Activated gamma-delta T cell treated with anti-CD3 and anti-CD28 coated beads, Interleukin-2, amount 50 U/mL, for 16 hours (primary cell): ENCODE measurements at places on chromosomes 13 and 19.

DNA sequence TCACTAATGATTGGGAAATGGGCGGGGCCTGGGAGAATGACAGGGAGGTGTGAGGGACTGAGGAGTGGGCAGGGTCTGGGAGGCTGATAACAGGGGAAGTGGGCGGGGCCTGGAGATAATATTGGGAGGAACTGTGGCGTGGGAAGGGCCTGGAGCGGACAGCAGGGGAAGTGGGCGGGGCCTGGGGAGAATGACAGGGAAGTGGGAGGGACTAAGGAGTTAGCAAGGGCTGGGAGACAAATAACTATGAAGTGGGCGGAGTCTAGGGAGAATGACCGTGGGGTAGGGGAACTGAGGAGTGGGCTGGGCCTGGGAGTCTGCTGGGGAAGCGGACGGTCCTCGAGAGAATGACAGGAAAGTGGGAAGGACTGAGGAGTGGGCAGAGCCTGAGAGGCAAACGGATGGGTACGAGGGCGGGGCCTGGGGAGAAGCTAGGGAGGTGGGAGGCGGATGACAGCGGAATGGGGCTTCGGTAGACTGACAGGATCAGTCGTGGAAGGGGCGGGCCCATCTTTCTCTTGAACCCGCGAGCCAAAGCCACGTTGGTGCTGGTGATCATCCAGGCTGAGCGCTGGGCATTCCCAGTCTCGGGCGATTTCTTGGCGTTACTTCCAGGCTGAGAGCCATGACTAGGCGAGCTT lies 14.0 kb upstream of the TUBB4A start:
- no peak for DNase-seq

DNA sequence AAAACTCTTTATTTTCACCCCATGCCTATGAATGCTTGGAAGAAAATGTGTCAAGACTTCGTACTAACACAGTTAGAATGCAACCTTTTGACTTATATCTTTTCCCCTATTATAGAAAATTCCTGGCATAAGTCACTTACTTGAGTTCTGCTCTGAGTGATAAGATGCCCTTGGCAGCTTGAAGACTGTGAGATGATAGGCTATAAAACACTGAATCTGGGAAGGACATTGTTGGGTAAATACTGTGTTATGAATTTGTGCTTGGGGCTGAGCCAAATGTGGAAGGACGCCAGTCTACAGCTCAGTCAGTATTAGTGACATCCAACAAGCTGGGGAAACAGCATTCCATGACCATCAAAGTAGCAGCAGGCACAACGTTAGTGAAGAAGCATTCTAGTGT lies 368.0 kb upstream of the SGCG start:
- DNase-seq = no peak

DNA sequence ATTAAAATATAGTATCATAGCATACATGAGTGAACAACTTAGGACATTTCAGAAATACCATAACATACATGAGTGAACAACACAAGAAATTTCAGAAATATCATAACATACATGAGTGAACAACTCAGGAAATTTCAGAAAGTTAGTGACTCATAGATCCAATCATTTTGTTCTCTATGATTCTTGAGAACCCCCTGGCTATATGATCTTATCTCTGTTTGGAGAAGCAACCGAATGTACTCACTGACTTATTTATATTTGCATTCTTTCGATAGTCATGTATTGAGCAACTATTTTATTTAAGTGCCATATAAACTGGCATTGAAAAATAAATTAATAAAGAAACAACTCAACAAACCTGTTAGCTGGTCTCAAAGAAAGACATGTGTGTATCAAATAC lies 251.1 kb downstream of the EFNB2 start:
- no peak for DNase-seq

DNA sequence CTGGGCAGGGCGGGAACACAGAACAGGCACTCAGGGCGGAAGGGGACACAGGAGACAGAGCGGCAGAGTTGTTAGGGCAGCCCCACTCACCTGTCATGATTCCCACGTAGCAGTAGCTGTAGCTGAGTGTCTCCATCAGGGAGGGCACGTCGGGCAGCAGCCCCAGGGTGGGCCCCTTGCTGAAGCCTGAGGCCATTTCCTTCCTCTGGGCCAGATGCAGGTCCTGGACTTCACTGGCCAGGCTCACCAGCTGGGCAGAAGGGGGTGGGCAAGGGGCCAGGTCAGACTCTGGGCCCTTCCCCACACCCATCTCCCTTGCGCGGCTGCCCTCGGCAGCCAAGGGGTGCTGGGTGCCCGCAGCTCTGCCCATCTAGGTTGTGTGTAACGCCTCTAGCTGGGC lies 5.9 kb downstream of the MBOAT7 start:
- DNase-seq = no peak

DNA sequence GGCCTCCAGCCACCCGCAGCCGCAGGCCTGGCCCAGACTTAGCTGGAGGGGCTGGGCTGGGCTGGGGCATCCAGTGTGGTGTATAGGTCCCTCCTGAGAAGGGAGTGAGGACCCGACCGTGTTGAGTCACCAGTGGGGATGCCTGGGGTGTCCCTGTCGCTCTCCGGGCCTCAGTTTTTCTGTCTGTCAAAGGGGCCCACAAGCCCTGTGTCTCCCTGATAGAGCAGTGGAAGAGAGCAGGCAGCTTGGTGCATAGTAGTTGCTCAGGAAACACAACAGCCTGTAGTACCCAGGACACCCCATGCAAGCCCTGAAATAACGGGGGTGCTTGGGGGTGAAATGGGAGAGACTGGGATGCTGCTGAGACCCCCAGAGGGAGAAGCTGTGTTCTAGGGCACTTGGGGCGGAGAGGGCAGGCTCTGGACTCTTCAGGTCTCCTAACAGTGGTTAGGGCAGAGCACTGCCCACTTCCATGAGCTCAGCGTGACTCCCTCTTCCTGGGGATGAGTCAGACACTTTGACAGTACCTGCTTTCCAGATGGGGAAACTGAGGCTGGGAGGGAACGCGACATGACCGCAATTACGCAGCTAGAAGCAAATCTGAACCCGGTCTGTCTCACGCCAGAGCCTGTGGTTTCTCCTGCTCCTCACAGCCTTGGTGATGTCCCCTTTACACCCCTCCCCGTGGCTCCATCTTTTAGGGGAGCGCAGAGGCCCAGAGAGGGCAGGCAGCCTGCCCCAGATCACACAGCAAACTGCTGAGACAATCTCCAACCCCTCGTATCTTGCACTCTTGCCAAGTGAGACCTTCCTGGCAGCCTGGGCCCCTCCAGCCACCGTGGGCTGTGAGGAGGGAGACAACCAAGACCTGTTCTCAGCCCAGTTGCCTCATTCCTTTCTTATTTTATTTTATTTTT lies 692 bp downstream of the SULT2B1 start:
- no peak for DNase-seq

DNA sequence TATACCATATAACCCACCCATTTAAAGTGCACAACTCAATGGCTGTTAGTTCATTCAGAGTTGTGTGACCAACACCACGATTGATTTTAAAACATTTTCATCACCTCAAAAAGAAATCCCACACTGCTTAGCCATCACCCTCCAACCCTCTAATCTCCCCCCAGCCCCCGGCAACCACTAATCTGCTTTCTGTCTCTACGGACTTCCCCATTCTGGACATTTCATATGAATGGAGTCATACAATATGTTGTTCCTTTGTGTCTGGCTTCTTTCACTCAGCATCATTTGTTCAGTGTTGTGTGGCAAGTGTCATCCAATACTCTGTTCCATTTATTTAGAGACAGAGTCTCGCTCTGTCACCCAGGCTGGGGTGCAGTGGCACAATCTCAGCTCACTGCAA lies 4.0 kb upstream of the PNMA8B start:
- no peak for DNase-seq

- DNase-seq = no peak
Measured at GRCh38 chr19:570251-570686, 2.1 kb upstream of the BSG start.

DNA sequence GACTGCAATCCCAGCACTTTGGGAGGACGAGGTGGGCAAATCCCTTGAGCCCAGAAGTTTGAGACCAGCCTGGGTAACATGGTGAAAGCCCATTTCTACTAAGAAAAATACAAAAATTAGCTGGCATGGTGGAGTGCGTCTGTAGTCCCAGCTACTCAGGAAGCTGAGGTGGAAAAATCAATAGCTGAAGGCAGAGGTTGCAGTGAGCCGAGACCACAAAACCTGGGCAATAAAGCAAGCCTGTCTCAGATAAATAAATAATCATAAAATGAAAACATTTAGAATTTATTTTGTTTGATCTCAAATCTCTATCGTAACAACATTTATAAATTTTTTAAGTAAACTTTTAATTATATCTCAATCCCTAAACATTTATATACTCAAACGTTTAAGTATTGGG lies 36.6 kb downstream of the USP12 start:
- DNase-seq = no peak

DNA sequence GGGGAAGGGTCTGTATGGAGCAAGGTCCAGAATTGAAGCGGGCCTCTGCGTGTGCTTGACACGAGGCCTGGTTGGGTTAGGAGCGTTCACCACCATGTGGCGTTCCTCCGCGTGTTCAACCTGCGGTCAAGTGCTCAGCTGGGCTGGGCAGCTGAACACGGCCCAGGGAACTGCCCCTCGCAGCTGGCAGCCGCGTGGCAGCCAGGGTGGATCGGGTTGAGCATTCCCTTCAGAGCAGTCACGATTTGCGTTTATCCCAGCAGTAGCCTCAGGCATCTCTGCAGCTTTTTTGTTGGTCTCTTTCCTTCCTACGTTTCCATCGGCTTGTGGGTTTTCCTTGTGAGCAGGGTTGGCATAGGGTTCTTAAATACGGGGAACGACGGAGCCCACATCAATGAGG lies 28.7 kb upstream of the F2RL3 start:
- no peak for DNase-seq
